Kasumi-1 (cell line): ENCODE measurements at places on chromosomes 7 and 10.

DNA sequence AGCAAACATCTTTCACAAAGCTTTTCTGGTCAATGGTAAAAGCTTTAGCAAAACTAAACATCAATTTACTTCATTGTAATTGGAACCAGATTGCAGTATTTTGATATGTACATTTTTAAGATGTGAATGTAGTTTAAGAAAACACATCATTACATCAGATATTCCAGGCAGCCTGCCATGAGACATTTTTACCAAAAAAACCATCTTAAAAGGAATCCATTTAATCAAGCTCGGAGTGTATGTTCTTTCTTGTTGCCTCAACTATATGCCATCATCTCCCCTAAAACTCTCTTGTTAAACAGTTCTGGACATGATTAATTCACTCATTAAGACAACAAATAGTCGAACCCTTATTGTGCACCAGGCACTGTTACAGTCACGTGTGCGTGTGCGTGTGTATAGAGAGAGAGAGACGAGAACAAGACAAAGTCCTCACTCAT lies 97.5 kb downstream of the UBE2H start:
- no peak for DNase-seq

DNA sequence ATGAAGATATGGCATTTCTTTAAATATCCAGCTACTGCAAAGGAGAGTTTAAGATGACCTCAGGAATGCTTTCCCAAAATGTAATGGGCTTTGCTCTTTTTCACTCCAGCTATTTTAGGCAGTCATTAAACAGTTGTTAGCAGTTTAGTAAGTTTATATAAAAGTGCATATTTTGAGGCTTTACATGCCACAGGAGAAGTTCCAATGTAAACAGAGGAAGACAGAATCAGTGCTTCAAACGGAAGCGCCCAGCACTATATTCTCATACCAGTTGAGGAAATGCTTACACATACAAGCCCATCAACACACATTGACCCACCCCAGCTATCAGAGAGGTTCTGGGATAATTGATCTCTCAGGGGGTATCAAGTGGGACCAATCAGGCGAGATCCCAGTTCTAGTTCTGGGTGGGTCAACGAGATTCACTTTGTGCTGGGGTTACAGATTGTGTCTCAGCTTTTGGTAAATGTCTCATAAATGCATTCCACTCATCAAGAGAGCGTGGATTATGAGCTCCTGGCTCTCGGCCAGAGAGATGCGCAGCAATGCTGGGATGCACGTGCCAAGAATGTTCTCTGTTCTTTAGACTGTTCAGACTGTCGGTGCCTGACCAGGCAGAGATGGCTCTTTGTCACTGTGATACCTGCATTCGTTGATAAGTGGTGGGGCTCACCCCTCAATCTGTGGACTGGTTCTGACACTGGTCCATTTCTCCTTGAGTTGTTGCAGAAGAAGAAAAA lies 55.0 kb downstream of the CACNB2 start:
- no peak for DNase-seq

- DNase-seq, result no peak
Measured at GRCh38 chr7:22989643-22990587, 24.0 kb downstream of the HYCC1 start.

DNA sequence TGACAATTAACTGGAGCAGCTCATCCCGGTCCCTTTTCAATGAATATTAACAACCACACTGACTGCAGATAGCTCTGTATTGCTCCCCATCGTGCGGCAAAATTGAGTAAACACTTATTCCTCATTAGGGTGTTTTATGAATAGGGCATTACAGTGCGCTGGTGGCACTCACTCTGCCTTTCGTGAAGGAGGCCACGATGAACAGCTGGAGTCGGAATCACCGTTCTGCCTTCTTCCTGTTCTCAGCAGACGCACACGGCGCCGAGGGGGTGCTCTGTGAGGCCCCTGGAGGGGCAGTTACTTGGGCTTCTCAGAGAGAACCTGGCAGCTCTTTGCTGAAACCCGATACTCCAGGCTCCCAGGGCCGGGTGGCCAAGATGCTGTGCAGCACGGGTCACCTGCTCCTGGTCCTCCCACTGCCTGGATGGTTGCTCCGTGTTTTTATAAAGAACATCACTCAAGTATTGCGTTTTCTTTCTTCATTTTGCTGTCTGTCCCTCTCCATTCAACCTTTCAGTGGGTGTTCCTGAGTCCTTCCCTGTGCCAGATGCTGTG lies 241.9 kb downstream of the GLRX3 start:
- DNase-seq, result no peak

DNA sequence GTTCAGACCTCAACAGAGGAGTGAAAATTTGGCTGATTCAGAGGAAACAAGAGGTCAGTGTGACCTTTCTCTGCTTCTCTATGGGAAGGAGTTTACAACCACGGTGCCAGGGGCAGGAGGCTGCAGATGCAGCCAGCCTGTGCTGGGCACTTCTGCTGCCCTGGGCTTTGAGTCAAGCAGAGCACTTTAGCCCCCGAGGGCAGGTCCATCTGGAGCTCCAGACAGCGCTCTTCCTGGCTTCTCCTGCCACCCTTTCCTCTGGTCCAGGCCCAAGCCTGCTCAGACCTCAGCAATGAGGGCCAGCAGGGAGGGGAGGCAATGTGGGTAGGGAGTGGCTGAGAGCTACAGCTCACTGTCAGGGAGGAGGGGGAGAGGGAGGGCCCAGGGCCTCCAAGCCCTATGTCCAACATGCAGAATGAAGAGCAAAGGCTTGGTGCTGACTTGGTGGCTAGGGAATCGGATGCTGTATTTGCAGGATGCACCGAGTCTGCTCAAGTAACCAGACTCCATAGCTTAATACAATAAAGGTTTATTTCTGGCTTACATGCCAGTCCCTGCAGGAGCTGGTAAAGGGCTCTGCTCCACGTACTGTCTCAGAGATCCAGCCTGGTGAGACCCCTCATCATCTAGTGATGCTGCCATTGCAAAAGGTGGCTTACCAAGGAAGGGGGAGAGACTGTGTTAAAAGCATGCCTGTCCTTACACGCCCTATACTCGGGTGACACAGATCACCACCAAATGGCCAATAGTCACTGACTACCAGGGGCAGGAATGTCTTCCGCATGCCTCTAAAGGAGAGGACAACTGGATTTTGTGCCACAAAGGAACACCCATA lies 481.6 kb downstream of the RPS24 start:
- no peak for DNase-seq

GRCh38 chr7:127968547-127968946 lies 62.7 kb downstream of the LRRC4 start:
- DNase-seq, result peak; percentile 5

- peak; percentile 59 for DNase-seq
Measured at GRCh38 chr10:117442944-117443685, 67.9 kb upstream of the PDZD8 start.

DNA sequence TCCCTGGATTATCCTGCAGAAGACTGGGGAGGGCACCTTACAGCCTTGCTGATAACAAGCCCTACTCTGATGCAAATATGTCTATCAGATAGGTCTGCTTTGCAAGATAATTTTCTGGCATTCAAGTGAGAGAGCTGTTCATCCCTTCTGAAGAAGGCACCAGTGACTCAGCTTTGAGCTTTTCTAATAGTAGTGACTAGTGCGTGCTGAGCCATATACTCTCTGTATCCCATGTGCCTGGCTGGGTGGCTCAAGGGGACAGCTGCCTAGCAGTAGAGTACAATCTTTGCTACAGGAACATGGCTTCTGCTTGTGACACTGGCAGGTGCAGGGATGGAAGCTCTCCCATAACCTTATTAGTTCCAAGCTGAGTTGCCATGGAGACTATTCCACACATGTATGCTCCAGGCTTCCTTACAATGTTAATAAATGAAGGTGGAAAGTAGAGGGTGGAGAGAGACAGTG lies 35.0 kb upstream of the ABCB4 start:
- no peak for DNase-seq

- no peak for DNase-seq
Measured at GRCh38 chr7:51111241-51111940, 205.2 kb downstream of the COBL start.

DNA sequence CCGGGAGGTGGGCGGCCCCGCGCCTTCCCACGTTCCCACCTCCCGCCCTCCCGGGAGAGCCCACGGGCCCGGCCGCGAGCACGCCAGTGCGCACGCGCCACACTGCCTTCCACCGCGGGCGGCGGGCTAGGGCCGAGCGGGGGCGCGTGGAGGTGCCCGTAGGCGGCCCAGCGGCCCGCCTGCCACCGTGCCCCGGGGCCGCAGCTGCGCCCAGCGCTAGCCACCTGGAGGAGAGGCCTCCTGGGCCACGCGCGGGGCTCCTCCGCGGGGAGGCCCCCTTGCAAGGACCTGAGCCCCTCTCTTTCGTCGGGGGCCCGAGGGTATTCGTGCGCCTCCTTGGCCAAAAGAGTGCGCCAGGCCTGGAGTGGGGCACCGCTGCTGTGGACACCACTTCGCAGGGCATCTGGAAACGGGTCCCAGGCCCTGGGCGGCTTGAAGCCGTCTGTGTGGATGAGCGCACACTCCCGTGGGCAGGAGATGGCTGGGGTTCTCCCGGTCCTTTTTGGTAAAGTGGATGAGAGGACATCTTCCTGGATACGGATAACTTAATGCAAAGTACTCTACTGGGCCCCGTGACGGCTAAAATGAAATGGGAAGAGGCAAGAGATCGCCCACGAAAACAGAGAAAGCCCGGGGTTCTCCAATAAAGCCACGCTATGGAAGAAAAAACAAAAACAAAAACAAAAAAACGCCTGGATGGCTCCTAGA lies 9.0 kb upstream of the EBF3 start:
- DNase-seq, result no peak

- DNase-seq, result no peak
Measured at GRCh38 chr10:88194041-88194887, 330.8 kb downstream of the PTEN start.

GRCh38 chr7:42993038-42993437 lies 60.9 kb downstream of the MRPL32 start:
- no peak for DNase-seq

DNA sequence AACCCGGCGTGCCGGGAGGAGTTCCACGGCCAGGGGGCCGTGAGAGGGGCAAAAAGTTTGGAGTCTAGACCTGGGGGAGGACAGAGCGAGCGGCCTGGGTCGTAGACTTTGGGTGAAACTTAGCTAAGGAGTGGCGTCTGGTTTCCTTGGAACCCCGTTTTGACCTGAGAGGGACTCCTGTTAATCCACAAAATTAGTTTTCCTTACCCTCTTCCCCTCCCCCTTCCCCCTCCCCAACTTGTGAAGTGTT lies 574 bp downstream of the MARCHF5 start:
- DNase-seq, result no peak

DNA sequence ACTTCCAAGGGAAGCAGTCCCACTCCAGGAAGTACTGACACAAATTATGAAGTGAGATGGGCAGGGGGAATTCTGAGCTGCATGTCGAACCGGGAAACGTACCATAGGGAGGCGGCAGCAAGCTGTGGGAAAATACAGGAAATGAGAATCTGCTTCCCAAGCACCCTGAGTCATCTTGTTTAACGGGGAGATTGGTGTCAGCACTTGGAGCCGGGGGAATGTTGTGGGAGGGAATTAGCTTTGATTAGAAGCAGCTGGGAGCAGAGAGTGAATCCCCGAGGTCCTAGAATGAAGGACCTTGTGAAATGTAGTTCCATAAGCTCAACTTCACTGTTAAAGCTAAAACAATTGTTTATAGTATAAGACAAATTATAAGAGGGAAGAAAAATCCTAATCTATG lies 141.4 kb upstream of the PRKCQ start:
- DNase-seq, result no peak

DNA sequence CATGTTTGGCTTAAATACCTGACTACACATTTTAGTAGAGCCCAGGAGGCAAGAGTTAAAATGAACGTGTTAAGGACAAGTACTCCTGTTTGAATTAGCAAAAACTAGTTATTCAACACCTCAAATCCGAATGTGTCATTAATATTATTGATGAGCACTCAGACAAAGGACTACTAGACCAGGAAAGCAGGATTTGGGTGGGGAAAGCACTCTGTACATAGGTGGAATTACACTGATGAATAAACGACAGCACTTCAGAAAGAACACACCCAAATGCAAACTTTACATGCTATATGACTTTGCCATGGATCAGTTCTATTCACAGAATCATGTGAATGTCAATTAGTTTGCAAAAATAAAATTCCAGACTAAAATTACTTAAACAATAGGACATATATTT lies 95.1 kb upstream of the CAV2 start:
- no peak for DNase-seq

- DNase-seq, result no peak
Measured at GRCh38 chr10:86308056-86308455, 58.5 kb downstream of the GRID1 start.

GRCh38 chr10:55374060-55374459 lies 573.0 kb upstream of the PCDH15 start:
- no peak for DNase-seq

DNA sequence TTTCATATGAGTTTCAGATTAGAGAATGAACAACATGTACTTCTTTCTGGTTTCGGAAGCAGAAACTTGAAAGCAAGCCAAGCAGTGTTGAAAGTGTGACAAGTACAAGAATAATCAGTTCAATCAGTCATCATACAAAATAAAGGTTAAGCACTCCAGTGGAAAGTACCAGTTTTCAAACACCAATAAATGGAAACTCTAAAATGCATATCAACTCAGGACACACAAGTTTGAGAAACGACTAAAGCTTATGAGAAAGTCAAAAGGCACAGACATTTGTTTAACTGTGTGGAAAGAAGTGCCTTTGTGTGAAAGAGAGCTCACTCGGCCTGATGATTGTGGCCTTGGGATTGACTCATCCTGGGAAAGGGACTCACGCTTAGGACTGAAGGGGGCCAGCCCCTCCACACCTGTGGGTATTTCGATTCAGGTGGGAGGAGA lies 60.6 kb upstream of the AKR1C1 start:
- no peak for DNase-seq

GRCh38 chr7:8151161-8151725 lies 110.7 kb downstream of the ICA1 start:
- DNase-seq, result no peak

GRCh38 chr7:158734861-158735260 lies 30.3 kb upstream of the NCAPG2 start:
- DNase-seq, result no peak

GRCh38 chr7:12635830-12636229 lies 51.6 kb upstream of the ARL4A start:
- no peak for DNase-seq
